ENCODE measurements at places on chromosomes 5 and 9.

DNA sequence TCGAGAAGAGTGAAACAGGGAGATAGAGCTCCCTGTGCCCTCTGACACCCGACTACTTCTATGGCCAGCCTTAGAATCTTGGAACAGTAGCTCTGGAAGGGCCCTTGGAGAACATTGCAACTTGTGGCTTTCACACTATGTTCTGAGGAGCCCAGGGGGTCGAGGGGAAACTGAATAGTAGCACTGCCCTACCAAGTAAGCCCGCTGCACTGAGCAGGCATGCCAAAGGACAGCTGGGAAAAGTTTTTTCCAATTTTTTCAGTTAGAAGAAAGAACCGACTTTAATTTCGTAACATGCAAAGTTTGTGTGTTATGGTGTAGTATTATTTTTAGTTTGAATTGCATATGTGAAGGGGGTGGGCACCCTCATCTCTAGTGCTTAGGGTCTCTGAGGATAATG is 10.9 kb downstream of the SMIM3 start:
- no peak for DNase-seq

DNA sequence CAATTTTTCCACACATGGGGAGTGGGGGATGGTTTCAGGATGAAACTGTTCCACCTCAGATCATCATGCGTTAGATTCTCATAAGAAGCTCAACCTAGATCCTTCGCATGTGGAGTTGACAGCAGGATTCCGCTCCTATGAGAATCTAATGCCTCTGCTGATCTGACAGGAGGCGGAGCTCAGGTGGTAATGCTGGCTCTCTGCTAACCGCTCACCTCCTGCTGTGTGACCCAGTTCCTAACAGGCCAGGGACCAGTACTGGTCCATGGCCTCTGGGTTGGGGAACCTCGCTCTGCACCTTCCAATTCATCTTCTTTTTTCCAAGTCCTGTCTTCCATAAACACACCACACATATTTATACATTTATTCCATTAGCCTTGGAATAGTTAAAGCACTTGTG is 33.0 kb downstream of the POU5F2 start:
- no peak for DNase-seq

DNA sequence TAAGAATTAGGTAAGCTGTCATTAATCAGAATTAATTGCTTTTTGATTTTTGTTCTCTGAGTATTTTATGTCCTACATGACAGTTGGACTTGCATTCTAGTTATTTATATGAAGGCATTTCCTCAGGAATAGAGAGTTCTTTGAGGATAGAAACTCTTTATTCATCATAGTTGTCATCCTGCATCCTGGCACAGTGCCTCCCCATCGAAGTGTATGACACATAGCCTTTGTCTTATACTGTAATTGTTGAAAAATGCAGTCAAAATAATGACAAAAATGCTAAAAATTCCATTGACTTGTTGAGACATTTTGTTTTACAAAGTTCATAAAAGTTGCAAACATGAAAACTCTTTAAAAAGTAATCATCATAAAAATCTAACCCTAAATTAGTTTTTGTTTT is 36.5 kb downstream of the CFAP95 start:
- peak; percentile 38 for DNase-seq

- DNase-seq = no peak
Observed at GRCh38 chr5:92890841-92891244, 690.2 kb downstream of the NR2F1-AS1 start.

DNA sequence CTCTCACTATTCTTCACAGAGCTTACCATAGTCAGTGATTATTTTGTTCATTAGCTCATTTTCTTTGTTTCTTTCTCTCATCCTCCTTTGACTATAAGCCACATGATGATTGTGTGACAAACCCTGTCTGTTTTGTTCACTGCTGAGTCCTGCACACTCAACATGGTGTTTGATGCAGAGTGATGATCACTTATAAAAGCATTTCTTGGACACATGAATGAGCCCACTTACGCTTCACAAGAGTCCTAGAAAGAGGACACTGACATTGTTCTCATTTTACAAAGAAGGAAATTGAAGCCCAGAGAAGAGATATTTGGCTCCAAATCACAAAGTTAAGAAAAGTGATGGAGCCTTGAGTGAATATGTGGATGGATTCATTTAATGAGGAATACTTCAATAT is 13.4 kb downstream of the ABLIM3 start:
- no peak for DNase-seq

GRCh38 chr5:157449011-157449723 is 10.8 kb upstream of the NIPAL4 start:
- no peak for DNase-seq

DNA sequence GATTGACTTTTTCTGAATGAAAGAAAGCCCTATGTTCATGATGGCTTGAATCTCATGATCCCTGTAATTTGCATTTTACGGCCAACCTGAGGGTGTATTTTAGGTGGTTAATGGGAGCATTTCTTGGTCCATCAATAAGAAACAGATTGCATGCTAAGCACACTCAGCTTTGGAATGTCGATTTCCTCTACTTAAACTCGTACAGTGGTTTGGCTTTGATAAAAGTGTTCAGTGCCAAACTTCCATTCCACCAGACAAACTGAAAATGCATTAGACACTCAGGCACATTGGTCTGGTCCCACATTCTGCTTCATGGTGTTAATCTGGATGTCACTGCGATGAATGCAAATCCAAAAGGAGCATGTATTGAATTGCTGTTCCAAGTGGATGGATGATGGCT is 77.0 kb downstream of the VCAN start:
- DNase-seq = no peak

DNA sequence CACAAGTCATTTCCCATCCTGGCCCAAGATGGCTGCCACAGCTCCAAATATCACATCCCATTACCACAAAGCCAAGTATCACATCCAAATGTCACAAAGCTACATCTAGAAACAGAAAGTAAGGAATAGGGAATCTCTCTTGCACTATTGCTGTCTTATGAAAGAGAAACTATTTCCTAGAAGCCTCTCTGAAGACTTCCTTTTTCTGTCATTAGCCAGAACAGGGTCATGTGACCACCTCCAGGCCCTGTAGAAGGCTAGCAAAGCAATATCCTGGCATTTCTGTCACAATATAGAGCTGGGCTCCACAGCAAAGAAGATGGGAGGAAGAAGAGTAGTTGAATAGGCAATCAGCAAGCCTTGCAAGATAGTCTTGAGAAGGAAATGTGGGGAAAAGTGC is 99.2 kb downstream of the SH3TC2 start:
- no peak for DNase-seq

DNA sequence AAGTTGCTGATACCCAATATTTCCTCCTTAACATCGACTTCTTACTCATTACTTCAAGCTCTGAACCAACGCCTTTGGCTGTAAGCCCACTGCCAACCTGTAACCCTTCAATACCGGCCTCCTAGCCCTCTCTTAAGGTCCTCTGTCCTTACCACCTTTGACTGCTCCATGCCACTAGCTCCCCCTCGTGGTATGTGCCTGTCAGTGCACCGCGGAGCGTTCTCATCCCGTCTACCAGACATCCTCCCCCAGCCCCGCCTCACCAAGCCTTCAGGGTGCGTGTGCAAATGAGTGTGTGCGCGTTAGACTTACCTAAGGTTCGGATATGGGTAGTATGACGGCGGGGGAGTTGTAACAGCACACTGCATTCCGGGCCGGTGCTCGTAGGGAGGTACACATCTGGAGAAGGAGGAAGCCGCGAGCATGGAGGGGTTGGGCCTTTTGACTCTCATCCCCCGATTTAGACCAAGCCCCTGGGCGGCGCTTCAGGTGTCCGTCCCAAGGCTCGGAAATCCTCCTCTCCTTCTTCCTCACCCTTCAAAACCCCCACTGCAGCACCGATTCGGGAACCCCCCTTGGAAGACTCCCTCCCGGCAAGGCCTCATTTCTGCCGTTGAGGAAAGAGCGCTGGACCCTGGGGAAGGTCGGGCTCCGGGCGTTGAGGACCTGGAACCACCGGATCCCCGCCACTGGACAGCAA is 2.8 kb upstream of the MYORG start:
- DNase-seq = peak; percentile 89

- peak; percentile 62 for DNase-seq
Observed at GRCh38 chr9:347667-348292, 133.1 kb downstream of the DOCK8 start.

DNA sequence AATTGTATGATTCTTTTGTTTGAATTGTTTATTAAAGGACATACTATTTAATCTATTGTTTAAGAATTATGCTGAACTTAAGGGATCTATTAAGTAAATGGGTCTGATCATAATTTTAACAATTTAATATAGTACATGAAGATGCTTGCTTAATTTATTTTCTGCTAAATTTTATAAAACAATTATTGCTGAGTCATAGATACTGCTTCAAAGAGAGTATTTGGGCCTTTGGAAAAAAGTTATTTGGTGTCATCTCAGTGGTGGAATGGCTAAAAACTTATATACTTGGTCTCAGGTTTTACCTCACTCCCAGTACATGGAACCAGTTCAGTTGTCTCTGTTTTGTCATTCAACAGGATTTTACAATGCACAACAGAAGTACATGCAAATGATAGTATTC is 145.3 kb downstream of the CDH9 start:
- DNase-seq = no peak
